Activated effector memory CD4-positive, alpha-beta T cell treated with Interleukin-2 at 50 U/mL for 16 hours (primary cell): ENCODE measurements at places on chromosomes 6 and 20.

- peak; percentile 67 for DNase-seq
Observed at GRCh38 chr20:44909872-44910689, at the start of gene PABPC1L. Gene PABPC1L, plus strand, starts transcription at chr20:44910060. Its CDS starts 84 bp downstream, at chr20:44910144.

GRCh38 chr20:41379551-41379950 is 12.9 kb upstream of the EMILIN3 start:
- no peak for DNase-seq

GRCh38 chr6:21360336-21360735 is 233.2 kb upstream of the SOX4 start:
- no peak for DNase-seq

DNA sequence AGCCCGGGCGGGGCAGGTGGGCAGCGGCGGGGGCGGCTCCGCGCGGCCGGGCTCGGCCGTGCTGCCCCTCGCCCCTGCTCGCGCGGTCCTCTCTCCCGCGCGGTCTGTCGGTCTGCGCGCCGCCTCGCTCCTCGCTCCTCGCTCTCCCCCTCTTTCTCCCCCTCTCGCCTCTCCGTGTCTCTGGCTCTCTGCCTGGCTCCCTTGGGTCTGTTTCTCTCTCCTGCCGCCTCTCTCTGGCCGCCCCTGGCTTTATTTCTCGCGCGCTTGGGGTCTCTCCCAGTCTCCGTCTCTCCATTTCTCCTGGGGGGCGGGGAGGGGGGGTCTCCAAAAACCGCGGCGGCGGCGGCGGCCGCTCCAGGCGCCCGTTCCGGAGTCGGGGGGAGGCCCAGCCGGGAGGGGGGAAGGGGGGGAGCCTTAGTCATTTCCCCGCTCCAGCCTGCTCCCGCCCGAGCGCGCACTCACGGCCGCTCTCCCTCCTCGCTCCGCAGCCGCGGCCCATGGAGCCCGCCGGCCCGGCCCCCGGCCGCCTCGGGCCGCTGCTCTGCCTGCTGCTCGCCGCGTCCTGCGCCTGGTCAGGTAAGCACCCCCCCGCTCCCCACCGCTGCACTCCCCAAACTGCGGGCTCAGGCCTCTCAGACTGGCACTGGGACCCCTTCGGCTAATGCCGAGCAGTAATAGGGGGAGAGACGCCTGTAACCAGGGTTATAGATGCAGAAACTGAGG is at the start of gene SIRPA:
SIRPA (plus strand) TSS at position 457 of the 723 bp plus-strand sequence; CDS start at position 498, 41 bp downstream.
- no peak for DNase-seq

DNA sequence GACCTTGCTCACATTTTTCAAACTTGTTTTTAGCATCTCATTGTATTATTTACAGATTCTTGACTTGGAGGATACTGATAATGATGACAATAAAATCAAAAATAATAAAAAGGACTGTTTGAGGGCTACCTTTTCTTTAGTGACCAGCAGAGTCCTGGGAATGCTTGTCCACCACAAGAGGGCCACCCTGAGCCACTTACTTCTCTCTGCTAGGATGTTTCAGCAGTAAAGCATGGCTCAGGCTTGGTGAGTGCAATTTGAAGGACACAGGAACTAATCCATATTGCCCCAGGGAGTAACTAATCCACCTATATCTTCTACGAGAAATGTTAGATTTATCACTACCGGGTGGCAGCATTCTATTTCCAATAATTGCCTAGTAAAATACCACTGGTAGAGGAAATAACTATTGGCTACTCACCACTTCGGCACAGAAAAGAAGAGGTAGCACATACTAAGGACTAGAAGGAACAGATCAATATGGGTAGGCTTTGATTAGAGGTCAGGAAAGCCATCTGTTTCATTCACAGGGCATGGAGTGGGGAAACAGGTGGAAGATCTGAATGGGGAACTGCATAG is 5.8 kb upstream of the KIAA0408 start:
- DNase-seq: peak; percentile 31

- DNase-seq: no peak
Observed at GRCh38 chr20:25277941-25278521, 30.1 kb downstream of the PYGB start.

DNA sequence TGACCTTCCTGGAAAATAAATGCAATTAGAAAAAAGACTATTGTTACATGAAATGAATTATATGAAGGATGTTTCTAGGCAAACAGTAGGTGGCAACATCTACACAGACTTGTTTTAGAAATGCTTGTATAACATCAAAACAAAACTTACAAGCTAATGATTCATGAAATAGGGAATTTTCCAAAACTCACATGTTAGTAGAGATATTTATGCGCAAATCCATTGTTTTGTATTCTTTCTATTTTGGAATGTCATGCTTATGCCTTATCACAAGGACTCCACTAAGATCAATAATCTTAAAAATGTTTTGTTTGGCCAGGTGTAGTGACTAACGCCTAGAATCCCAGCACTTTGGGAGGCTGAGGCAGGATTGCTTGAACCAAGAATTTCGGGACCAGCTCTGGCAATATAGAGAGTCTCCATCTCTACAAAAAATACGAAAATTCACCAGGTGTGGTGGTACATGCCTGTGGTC is 32.3 kb upstream of the LGSN start:
- DNase-seq: no peak

GRCh38 chr6:69311888-69312287 is 484.9 kb downstream of the LMBRD1 start:
- DNase-seq: no peak

DNA sequence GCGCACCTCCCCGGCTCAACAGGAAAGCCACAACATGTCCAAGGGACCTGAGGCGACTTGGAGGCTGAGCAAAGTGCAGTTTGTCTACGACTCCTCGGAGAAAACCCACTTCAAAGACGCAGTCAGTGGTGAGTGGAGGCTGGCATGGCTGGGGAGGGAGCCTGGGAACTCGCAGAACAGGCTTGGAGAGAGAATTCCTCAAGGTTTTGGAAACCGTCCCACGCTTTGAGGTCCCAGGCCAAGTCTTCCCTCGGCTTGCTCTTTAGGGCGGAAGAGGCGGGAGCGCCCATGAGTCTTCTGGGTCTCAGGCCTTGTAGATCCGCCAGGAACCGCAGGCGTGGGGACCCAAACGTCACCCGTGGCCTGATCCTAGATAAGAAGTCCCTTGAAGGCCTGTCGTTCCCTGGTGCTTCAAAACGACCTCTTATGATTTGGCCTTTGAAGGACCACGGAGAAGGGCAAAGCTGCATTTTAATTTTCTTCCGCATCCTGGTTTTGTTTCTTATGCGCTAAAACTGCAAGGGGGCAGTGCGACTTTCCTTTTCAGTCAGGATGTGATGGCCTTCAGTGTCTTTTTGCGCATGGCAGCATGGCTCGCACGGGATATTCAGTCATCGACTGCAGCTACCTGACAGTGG is 2.0 kb downstream of the LAMP5 start:
- DNase-seq: no peak

DNA sequence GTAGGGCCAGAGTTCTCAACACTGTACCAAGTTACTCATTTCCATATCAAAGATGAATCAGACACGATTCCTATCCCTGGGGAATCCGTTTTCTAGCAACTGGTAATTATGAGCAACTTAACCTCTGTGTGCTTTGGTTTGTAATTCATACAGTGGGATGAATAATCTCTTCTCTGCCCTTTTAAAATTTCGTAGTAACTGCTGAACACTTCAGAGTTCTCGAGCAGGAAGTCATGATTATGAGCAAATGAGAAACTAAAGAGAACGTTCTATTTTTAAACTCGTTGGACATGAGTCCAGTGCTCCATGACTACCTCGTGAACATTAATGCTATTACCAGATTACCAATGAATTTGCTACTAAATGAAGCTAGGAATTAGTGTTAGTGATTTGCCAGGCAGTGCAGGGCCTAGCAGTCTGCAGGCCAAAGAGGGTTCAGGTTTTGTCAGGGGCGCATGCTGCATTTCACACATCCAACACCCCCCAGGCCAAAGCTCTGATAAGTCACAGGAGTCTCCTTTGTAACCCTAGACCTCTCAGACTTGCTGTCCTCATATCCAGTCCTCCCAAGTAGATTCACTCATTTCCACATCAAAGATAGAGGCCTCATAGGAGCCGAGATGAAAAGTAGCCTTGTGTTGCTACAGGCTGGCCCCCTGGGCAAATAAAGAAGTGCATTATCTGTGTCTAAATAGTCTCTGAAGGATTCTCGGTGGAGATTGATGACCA is 45.8 kb upstream of the VSTM2L start:
- no peak for DNase-seq

DNA sequence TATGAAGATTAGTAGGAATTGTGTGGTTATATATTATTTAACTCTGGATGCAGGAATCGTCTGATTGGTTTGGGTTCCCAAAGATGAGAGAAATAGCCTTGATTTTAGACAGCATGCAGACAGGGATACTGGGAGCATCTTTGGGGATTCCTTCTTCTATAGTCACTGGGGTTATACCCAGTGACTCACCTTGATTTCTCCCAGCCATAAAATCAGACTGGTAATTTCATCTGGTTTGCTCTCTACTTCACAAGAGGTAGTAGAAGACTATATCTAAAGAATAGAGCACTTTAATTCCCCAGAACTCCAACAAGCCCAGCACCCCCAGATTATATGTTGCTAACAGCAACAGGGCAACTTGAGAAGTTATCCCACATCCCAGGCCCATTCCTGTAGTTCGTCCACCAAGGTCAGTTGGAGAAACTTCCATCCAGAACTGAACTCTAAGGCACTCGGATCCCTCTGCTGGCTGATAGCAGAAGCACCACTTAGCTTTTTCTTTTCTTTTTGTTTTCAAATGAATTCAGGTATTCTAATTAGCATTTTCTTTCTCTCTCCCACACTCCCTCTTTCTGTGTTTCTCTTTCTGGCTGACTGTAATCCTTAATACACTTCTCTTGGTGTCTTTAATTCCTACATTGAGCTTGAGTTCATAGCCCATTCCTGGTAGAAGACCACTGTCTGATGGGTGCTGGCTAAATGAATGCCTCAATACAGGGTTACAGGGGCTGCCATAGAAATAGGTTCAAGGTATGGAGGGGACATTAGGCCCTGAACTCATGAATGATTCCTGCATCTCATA is 20.4 kb upstream of the EFHC1 start:
- DNase-seq: no peak

GRCh38 chr20:18416486-18416885 is 50.3 kb downstream of the DZANK1 start:
- DNase-seq: no peak

GRCh38 chr6:143159001-143159400 is 98.3 kb downstream of the AIG1 start:
- no peak for DNase-seq

DNA sequence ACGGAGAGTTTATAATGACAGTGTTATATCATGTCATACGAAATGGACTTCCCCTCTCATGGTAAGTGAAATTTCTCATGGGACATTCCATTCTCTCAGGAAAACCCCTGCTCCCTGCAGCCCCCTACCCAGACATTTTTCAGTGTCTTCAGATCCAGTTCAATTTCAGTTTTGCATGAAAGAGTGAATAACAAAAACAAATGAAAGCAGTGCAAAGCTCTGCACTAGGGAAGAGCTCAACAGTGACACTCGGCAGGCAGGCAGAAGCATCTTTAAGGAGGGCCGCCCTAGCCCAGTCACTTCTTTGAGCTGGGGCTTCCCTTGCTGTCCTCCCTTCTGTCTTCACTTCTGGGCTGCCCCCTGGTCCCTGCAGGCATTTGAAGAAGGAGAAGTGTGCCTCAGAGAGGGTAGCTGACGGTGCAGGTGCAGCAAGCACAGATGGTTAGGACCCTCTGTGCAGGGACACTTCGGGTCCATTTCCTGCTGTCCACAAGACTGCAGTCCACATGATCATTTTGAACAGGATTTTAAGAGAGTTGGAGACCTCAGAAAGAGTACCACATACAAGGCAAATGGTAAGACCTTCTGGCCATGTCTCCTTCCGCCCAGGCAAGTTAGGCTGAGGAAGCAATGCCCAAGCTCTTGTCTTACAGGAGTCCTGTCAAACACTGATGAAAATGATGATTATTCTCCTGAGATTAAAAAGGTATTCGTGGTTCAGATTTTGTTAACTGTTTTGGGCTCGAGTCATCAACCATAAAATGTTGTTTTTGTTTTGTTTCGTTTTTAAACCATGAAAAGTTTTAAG is 5.4 kb upstream of the DUSP22 start:
- DNase-seq: no peak

DNA sequence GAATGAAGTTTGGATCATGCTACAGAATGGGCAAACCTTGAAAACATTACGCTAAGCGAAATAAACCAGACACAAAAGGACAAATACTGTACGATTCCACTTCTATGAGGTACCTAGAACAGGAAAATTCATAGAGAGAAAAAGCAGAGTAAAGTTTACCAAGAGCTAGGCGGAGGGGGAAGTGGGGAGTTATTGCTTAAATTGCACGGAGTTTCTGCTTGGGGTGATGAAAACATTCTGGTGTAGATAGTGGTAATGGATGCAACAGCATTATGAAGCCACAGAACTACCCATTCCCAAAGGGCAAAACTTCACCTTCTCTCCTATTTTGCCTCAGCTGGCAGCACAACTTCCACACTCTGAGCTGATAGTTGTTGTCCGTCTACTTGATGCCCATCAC is 6.4 kb upstream of the PDYN start:
- DNase-seq: no peak

- no peak for DNase-seq
Observed at GRCh38 chr6:31907158-31907813, 5.4 kb upstream of the ZBTB12 start.

DNA sequence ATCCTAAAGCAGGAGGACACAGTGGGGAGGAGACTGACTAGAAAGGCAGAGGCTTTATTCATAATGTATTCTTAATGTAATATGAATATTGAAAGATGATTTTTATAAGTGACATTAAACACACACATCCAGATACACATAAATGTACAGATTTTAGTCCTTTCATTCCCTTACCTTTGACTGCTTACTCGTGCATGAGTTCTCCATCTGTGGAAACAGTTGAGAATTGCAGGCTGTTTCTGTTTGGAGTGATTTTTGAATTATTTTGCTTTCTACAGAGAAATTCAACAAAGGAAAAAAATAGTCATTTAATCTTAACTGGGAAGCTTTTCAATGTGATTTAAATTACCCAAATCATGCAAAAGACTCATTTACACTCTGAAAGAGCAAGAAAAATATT is 136.5 kb downstream of the RIMS1 start:
- no peak for DNase-seq

- no peak for DNase-seq
Observed at GRCh38 chr6:157707576-157707975, 115.5 kb upstream of the SNX9 start.

- DNase-seq: no peak
Observed at GRCh38 chr6:87481931-87482330, 9.2 kb downstream of the SLC35A1 start.

DNA sequence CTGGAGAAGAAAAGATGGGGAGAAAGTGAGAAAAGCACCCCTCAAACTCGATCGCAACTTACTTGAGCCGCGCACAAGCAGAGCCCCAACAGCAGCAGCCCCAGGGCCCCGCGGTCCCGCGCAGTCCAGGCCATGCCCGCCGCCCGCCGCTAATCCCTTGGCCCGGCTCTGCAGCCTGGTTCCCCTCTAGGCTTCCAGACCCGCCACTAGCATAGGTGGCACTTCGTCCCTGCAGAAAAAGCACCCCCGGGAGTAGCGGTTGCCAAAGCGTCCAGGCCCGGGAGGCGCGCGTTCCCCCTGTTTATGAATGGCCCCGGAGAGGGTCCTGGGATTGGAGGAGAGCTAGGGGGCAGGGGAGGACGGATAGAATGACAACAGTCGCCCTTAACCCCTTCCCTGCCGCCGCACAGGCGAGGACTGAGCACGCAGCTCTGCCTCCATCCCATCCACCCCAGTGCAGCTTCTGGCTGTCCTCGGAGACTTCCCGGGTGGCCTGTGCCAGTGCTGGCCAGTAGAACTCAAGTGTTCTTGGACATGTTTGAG is 19.9 kb downstream of the COL9A1 start:
- DNase-seq: no peak
